ENCODE measurements at places on chromosomes 11 and 22. TPM values are rescaled to one million over a fixed set of nuclear protein-coding genes. Genes with fewer than 3 reads are reported as not detected.
A peak's percentile ranks its signal among the peaks of the same experiment; 100 is the strongest.

DNA sequence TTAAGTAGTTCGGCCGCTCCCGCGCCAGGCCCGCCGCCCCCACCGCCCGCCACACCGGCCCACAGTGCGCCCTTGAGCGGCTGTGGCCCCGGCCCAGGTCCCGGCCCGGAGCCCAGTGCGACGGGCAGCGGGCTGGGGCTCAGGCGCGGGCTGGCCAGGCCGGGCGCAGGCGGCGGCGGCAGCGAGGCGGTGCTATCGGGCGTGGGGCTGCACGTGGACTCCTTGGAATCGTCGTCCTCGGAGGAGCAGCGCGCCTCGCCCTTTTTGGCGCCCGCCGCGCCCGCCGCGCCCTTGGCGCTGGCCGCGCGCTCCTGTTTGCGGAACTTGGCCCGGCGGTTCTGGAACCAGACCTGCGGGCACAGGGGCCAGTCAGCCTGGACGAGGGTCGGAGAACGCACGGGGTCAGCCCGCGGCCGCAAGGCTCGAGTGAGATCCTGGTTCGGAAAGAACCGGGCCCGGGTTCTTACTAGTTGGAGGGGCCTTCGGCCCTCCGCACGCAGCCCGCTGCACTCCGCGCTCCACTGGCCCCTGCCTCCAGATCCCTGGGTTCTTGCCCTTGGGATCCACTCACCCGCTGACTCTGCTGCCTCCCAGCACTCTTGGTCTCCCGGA is 4.0 kb downstream of the PHOX2A start:
- DNase-seq: peak; percentile 65

GRCh38 chr11:34300026-34300925 is 57.5 kb downstream of the ABTB2 start:
- DNase-seq: no peak

DNA sequence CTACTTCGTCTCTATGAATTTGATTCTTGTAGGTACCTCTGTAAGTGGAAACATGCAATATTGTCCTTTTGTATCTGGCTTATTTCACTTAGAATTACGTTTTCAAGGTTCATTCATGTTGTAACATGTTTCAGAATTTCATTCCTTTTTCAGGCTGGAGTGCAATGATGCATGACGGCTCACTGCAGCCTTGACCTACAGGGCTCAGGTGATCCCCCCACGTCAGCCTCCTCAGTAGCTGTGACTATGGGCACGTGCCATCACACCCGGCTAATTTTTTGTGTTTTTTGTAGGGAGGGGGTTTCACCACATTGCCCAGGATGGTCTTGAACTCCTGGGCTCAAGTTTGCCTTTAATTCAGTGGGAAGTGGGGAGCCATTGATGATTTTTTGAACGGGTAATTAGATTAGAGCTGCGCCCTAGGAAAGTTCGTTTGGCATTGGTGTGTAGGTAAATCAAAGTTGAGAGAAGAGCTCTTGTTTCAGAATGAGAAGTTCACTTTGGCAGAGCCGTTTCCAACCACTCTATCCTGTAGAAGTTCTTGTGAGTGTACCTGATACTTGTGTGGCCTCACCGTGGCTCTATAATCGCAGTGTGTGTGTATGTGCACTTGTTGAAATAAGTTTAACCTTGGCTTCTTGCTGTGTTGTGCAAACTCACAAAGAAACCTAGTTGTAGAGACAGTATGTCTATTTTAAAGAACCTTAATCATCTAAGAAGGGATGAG is 115.9 kb downstream of the NAV2 start:
- DNase-seq: no peak

- DNase-seq: no peak
Measured at GRCh38 chr11:46475926-46476545, 84.5 kb upstream of the CHRM4 start.

- DNase-seq: no peak
Measured at GRCh38 chr11:67302571-67303131, 679 bp upstream of the SSH3 start.

DNA sequence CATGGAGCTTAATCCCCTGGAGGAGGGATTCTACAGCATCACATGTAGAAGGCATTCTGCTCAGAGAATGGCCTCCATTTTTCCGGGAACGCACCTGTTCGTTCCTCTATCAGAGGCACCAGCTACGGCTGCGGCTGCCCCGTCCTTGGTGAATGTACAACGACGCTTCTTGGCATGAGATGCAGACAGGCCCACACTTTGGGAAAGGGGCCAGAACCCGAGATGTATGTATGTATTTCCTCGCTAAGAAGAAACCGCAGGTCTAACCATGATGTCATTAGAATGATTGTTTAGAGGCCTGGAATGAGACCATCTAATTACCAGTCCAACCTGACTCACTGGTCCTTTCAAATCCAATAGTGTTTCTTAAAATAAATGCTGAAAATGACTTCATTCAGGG is 1293.4 kb downstream of the TBC1D22A start:
- DNase-seq: no peak

DNA sequence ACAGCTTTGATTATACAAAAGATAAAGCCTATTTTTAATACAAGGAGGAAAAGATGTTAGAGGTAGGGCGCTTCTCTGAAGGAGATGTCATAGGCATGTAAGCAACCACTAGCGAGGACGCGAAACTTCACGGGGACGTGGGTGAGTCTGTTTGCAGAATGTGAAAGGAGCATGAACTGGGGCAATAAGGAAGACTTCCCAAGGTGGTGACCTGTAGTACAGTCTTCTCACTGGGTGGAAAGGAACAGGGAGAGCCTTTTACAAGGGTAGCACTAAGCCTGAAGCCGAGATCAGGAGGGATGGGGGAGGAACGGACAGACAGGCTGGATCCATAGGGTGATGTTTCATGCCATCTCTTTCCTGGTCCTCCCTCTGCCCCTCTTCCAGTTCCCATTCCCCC is 10.0 kb upstream of the MICAL2 start:
- no peak for DNase-seq

DNA sequence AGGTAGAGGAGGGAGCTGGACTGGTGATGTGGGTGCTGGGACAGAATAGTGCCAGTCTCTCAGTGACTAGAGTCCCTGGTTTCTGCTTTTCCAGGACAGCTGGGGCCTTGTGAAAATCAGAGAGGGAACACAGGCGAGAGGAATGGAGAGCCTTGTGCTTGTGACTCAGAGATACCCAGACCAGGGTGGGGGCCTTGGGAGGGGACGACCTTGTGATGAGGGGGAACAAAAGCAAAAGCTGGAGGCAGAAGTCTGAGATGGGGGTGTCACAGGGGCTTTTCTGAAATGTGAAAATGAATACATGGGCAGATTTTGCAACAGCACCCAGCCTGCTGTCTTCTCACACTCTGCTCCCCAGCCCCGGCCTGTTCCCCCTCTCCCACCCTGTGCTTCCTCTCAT is 3.4 kb upstream of the NR1H3 start:
- no peak for DNase-seq

BRSK2 gene
- 0.52 TPM for total RNA-seq

BCO2 gene
- 169 TPM for total RNA-seq

F2 gene
- not detected for total RNA-seq

DGAT2 gene
- 6.9 TPM for total RNA-seq
